ENCODE measurements at places on chromosomes 3 and 15.

DNA sequence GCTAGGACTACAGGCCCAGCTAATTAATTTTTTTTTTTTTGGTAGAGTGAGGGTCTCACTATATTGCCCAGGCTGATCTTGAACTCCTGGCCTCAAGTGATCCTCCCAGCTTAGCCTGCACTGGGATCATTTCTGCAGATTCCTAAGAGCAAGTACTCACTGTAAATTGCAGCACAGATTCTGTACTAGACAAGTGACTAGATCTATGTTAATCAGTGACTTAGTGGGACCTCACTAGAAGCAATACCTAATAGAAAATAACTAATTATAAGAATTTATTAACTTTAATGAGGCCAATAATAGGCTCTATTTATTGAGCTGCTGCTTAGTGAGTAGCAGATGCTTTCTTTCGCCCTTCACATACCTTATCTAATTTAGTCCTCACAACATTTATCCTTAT lies 10.6 kb upstream of the UTS2B start:
- DNase-seq, result no peak

DNA sequence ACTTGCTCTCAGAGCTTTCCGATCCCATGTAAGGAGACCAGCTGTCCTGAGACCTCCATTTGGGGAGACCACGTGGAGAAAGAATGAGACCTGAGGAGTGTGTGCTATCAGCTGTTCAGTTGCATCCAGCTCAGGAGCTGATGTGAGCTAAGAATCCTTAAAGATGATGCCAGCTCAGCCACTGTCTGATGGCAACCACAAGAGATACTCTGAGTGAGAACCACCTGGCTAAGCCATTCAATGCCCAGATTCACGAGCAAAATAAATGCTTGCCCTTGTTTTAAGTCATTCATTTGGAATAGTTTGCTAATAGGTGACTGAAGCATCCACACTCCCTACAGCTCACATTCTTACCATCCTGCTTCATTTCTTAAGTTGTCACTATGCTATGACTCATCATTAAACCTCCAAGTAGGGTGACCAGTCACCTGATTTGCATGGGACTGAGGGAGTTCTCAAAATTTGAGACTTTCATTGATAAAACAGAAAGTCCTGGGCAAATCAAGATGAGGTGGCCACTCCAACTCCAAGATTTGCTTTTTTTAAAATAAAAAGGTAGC lies 56.4 kb downstream of the SPTSSB start:
- peak; percentile 30 for DNase-seq

DNA sequence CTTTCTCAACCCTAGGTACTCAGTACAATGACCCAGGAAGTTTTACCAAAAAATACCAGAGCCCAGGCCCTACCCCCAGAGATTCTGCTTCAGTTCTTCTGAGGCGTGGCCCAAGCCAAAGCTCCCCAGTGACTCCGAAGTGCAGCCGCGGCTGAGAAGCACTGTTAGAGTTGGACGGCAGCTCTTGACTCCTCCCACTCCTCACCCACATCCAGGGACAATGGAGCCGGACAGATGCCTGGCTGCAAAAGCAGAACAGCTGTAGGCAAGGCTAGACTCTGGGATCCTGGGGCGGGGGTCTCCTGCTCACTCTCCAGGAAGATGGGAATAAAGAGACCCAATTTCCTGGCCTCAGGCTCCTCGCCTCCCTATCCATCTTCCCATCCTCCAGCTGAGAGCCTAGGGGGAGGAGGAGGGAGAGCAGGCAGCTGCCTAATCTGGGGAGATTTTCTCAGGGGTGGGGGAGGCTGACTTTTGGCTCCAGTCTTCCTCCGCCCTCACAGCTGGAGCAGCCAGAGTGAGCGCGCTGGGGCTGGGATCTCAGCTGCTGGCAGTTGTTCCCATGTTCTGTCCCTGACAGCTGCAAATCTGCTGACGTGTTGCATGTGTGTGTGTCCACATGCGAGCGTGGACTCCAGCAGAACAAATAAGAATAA lies 223.8 kb downstream of the OPA1 start:
- DNase-seq, result no peak

- peak; percentile 60 for DNase-seq
Measured at GRCh38 chr3:188861842-188862744, 309.7 kb upstream of the TPRG1 start.

GRCh38 chr15:52463638-52464037 lies 65.0 kb downstream of the MYO5A start:
- DNase-seq, result no peak

- DNase-seq, result no peak
Measured at GRCh38 chr15:88932271-88932874, 19.2 kb upstream of the MFGE8 start.

- DNase-seq, result no peak
Measured at GRCh38 chr3:12990781-12991480, 82.3 kb downstream of the IQSEC1 start.

DNA sequence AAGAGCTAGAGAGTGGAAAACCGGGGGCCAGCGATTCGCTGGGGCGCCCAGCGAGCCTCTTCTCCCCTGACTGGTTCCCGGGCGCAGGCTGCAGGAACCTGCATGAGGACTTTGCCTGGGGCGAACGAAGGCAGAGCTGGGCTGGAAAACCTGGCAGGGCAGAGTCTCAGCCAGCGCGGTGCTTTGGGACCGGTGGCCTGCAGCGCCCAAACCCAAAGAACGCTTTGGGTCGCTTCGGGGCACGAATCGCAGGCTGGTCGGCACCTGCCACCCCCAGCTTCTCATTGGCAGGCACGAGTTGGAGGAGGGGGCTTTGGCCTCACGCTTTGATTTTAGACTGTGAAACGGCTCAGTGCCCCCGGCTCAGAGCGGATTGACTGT lies 3.0 kb downstream of the ONECUT1 start:
- no peak for DNase-seq

GRCh38 chr3:167691366-167691765 lies 37.6 kb upstream of the WDR49 start:
- no peak for DNase-seq

- DNase-seq, result peak; percentile 36
Measured at GRCh38 chr3:113947372-113948014, at the start of gene ZDHHC23. ZDHHC23 (plus strand) TSS chr3:113948013; CDS start chr3:113948803, 790 bp downstream.

DNA sequence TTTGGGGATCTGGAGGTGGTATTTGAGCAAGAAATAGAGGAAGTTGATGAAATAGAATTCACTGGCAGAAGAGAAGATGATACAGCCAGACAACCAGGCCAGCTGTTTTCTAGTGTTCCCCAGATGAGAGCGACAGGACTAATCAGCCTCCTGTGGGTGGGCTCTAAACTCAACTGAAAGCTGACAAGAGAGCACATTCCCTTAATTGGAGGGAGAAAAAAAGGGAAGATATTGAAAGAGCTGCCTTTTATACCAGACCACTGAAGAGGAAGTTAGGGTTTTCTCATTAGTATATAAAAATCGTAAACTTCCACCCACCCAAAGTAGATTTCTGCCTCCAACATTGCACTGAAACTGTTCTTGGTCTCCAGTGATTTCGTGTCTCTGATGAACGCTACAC lies 6.5 kb upstream of the TM4SF19 start:
- DNase-seq, result no peak

GRCh38 chr15:27826902-27827714 lies 272.0 kb downstream of the OCA2 start:
- DNase-seq, result no peak

- DNase-seq, result no peak
Measured at GRCh38 chr15:91599261-91599660, 254.2 kb upstream of the SLCO3A1 start.

GRCh38 chr15:89096664-89097063 lies 8.4 kb downstream of the ABHD2 start:
- no peak for DNase-seq

- no peak for DNase-seq
Measured at GRCh38 chr3:46924921-46925584, 47.5 kb downstream of the PTH1R start.

- no peak for DNase-seq
Measured at GRCh38 chr15:61681038-61681418, 379.2 kb downstream of the VPS13C start.

DNA sequence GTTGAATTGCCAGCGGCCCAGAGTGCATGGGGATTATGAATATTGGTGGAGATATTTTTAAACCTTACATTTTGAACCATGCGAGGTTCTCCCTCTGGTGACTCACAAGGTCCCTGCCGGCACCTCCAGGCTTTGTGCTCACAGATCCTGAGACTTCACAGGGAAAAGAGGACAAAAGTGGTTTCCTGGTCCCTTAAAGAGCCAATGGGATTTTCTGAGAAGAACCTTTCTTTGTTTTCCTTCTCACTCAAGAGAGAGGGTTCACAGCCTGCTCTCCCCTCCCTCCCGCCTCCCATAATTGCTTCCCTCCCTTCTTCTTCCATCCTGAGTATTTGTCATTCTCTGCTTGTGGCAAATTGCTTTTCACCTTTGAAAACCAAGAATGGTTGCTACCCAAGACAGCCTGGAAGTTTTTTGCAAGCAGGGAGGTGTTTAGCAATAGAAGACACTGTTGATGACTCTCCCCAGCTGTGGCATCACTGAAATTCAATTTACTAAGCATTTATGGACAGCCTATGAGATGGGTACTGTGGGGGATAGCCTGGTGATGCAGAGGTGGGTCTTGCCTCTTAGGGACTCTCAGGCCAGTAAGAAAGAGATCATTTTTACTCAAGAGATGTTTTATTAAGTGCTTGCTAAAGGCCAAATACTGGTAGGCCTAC lies 76.6 kb downstream of the CPN2 start:
- DNase-seq, result no peak

DNA sequence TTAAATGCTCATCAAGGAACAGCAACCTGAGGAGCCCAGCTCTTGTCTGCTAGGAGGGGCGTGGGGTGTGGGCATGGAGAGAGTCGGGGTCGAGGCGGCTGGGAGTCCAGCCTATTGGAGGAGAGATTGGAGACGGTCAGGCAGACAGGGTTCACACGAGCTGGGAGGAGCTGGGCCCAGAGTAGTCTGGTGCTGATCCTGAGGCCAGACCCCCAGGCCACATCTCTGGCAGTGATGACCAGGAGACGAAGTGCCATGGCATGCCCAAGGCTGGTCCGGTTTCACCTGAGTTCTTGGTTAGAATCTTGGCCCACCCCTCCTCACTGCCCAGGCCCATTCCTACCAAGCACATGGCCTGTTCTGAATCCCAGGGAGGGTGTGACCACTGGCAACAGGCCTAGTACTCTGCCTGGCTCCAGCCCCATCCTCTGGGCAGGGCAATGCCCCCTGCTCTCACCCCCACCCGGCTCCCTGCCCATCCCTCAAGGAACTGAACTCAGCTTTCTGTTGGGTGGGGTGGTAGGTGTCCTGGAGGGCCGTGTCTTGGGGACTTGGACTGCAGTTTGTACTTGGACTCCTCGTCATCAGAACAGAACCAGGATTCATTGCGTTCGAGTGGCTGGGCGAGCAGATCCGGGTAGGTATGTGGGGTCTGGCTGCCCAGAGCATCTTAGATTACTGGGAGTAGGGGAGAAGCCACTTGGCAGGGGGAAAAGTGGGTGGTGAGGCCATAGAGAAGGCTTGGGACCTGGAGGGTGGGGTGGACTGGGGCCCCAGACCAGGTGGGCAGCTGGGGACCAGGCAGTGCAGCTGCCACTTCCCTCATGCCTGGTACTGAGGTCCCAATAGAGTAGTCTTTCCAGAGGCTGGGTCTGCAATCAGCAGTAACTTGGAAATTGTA lies 20.8 kb downstream of the SLC28A1 start:
- no peak for DNase-seq

- DNase-seq, result no peak
Measured at GRCh38 chr3:26962492-26963360, 340.2 kb downstream of the LRRC3B start.
